NCI-H1105 treated with DMSO at 0.1 percent for 48 hours (cell line): ENCODE measurements at places on chromosomes 11 and 22.

DNA sequence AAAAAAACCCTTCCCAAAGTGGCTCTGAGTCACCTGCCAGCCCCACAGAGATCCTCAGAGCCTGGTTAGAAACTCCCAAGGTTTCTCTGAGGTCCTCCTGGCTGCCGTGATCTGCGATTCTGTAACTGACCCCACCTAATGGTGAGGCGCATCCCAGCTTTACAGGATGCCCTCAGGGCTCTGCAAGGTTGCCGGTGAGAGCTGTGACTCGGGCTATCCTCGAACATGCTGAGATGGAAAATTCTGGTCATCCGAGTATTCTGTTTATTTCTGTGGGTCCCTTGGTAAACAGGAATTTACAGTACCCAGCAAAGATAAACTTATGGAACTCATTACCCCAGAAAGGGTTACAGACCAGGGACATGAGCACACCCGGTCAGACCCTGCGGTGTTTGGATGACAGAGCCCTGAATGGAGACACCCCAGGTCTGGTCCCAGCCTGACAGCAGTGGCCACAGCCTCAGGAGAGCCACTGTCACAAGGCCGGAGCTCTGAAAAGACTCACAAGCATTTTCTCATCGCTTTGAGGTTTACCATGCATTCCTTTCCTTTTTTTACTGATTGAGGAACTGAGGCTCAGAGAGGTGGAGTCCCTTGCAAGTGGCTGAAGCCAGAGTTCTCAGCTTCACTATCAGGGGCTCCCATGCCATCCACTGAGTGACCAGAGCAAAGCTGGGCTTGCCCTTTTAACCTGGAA is 22.2 kb downstream of the LIF start:
- no peak for DNase-seq

DNA sequence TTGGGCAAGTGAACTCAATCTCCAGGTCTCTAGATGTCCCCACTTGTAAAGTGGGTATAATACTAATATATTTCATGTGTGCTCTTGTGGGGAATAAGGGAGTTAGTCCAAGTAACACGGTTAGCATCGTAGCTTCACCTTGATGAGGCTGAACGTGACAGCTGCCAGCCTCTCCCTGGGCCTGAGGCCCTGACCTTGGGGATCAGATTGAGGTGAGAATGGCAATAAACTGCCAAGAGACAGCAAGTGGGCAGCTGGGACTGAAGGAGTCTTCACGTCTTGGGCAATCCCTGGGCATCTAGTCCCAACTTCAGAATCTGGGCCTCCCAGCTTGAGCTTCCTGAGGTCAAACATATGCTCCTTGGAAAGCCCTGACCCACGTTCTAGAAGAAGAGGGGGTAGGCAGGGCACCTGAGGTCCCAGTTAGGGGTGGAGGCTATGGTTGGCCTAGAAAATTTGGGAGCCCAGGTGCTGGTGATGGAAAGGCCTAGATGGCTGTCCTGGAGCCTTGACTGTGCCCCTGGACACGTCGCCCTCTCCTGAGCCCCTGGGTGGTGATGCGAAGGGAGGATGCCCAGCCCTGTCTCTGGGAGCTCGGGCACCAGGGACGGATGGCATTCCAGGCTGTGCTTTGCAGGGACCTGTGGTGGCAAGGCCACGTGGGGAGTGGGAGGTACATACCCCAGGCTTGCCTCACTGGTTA is 23.4 kb downstream of the ADAMTS15 start:
- DNase-seq: no peak

DNA sequence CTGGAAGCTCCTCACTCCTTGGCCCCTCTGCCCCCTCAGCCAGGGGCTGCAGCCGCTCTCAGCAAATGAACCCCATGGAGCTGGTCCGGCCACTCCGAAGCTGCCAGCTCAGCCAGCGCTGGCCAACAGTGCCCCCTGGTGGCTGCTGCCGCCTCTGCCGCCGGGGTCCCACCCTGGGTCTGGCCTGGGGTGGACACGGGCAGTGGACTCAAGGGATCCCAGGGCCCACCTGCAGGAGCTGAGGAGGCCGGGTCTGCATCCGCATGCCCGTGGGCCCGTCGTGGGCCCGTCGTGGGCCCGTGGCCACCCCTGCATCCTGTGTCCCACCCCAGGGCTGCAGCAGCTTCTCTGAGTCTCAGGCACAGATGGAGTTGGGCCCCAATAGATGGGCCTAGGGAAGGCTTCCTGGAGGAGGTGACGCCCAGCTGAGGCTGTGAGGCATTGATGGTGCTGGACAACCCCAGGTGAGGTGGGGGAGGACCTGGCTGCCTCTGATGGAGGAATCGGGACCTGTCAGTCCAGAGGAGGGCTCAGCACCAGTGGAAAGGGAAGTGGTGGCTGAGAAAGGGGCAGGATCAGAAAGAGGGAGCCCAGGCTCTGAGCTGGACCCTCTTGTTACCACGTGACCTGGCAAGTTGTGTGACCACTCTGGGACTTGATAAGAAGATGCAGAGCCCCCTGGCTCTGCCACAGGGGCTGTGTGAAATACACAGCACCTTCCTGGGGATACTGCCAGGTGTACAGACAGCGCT is 522.3 kb downstream of the BRD1 start:
- peak; percentile 46 for DNase-seq

GRCh38 chr11:37409124-37409523 is 811.1 kb upstream of the RAG2 start:
- DNase-seq: no peak

- no peak for DNase-seq
Measured at GRCh38 chr22:49999063-49999945, 13.3 kb downstream of the IL17REL start.

DNA sequence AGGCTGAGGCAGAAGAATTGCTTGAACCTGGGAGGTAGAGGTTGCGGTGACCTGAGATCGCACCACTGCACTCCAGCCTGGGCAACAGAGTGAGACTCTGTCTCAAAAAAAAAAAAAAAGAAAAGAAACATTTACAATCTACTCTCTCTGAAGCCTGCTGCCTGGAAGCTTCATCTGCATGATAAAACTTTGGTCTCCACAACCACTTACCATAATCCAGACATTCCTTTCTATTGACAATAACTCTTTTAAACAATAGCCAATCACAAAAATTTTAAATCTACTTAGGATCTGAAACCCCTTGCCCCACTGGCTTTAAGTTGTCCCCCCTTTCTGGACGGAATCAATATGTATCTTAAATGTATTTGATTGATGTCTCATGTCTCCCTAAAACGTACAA is 25.0 kb upstream of the HTR3A start:
- no peak for DNase-seq

DNA sequence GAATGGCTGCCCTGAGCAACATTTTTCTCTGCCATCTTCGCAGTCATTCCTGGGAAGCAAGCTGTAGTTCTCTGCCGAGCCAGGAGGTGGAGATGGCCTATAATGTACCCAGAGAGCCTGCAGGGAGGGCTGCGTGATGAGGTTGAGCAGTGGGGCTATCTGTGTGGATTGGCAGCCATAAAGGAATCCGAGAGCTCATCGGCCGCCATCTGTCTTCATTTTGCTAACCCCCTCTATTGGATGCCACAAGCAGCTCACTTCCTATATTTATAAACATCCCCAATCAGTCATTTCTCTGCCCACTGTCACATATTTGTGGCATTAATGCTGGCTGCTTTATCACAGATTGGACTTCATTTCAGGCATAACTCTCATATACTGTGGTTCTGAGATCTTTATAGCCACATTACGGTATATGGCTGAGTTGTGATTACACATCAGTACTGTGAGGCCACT is 209.5 kb downstream of the NTM start:
- DNase-seq: peak; percentile 45

DNA sequence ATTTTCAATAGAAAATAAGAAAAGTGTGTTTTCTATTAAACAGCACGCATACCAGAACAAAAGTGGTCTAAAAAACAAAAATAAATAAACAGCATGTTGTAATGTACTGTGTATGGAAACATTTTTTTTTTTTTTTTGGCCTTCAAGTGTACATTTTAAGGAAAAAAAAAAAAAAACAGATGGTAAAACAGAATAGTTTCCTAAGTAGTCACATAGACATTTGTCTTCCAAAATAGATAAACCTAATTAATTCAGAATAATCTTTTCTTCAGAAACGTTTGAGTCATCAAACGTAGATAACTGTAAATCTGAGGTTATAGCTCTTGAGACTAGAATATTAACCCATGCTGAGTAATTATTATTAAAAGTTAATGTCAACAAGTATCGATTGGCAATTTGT is 396 bp upstream of the CFAP300 start:
- no peak for DNase-seq

DNA sequence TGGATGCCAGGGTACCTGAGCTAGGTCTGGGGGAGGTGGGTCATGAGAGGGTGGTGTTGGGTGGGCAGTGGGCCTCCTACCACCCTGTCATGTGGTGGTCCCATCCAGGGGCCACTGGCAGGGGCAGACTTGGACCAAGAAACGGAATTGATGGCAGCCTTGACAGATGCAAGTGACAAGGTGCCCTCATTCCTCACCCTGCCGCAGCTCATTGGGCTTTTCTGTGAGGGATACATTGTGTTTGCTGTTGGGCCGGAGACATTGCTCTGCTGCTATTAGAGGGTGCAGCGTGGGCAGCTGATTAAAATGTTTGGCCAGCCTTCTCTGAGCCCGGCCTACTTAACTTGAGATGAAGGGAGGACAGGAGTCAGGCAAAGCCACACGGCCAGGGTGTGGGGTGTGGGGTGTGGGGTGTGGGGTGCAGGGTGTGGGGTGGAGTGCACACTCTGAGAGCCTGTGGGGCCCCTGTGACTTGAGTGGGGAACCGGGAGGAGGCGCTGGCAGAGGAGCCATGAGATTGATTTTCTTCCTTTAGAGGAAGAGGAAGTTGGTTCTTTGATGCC is 351.5 kb downstream of the TBC1D22A start:
- no peak for DNase-seq

DNA sequence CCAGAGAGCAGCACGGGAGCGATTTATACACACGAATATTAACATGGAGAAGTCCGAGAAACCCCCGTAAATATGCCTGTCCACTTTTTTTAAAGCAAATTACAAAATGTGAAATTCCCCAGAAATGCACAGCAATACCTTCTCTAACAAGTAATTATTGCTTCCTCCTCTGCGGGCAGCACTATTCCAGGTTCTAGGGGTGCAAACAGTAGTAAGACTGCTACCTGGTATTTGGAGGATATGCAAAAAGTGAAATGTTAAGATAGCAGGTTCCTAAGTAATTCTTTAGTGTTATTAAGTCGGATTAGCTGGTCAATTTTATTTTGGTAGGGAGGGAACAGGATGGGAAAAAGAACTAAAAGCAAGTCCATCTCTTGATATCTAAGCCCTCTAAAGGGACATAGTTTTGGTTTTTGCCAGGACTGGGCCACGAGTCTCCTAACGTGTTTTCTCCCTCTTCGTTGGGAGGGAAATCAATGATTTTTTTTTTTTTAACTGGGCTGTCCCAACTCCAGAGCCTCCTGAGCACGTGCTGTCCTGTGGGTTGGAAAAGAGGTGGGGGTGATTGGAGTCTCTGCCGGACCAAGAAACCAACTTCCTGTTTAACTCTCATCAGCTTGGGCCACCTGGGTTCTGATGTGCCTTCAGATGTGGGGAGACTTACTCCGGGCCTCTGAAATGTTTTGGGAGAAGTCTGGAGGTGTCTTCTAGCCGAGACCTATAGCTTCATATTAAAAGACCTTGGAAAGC is 1.7 kb upstream of the XBP1 start:
- no peak for DNase-seq

- no peak for DNase-seq
Measured at GRCh38 chr11:130405428-130405827, 23.0 kb downstream of the ADAMTS8 start.

- no peak for DNase-seq
Measured at GRCh38 chr11:2431395-2431794, 12.9 kb downstream of the TRPM5 start.

- DNase-seq: no peak
Measured at GRCh38 chr11:67015048-67015447, 7.9 kb upstream of the SYT12 start.

- no peak for DNase-seq
Measured at GRCh38 chr11:3170756-3171650, 5.9 kb upstream of the OSBPL5 start.

DNA sequence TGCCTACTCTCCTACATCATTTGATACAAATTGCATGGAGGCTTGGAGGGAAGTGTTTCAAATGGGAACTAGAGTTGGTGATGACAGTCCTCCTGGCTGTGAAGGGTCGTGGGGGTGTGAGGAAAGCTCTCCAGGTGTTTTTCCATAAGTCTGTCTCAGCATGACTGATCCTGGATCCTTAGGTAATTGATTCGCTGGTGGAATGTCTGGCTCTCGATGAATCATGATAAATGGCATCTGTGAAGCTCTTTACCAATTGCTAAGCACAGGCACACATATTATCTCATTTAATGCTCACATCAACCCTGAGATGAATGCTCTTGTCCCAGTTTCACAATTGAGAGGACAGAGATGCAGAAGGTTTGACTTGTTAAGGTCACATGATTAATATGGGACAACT is 107.5 kb downstream of the PKNOX2 start:
- no peak for DNase-seq

DNA sequence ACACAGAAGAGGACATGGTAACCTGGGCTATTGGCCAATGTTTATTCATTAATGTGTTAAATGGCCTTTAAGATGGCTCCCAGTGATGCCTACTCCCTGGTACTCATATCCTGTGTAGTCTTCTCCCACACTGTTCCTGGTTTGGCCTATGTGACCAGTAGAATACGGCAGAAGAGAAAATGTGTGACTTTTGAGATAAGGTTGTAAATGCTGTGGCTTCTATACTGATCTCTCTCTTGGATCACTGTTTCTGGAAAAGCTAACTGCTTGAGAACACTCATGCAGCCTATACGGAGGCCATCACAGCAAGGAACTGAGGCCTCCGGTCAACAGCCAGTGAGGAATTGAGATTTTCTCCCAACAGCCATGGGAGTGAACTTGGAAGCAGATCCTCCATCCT is 24.1 kb downstream of the MAML2 start:
- no peak for DNase-seq

DNA sequence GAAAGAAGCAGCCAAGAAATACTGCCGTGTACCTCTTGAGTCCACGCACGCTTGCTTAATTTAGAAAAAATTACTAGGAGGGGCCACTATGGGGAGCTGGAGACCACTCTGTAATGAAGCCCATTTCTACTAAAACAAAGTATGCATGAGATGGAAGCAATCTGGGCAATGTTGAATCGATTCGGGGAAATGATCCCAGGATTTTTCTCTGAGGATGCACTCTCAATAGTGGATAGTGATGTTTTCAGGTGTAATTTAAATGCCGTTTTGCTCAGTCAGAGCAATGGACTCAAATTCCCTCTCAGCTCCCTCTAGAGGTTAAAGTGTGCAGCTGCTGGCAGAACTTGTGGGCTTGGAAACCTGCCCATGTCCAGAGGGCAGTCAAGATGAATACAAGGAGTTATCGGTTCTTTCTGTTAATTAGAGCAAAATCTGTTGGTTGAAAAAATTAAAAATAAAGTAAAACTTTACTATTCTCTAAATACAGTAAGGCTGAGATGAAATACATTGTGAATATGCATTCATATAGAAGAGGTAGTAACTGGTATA is 64.1 kb downstream of the ME3 start:
- DNase-seq: peak; percentile 51
